Germinal center (tissue), 1 donor: ENCODE measurements at places on chromosomes 7 and 10.

DNA sequence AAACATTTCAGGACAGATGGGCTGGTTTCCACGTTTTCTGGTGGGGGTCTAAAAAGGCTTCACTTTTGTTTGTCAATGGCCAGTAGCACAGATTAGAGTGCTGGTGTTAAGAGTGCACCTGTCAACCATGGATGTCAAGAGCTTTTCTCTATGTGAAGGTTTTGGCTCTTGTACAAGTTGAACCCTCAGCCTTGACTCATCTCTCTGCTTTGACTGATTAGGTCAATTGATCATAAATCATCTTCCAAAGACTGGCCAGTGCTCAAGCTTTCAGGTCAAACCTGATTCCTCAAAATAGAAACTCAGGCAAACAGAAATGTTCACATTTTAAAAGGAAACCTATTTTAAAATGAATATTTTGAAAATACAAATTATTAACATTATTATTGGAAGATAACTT lies 59.6 kb upstream of the SP4 start:
- no peak for DNase-seq

GRCh38 chr7:82678259-82678658 lies 234.7 kb upstream of the CACNA2D1 start:
- DNase-seq, result no peak

GRCh38 chr10:125419831-125420230 lies 259.5 kb upstream of the CTBP2 start:
- DNase-seq, result no peak

DNA sequence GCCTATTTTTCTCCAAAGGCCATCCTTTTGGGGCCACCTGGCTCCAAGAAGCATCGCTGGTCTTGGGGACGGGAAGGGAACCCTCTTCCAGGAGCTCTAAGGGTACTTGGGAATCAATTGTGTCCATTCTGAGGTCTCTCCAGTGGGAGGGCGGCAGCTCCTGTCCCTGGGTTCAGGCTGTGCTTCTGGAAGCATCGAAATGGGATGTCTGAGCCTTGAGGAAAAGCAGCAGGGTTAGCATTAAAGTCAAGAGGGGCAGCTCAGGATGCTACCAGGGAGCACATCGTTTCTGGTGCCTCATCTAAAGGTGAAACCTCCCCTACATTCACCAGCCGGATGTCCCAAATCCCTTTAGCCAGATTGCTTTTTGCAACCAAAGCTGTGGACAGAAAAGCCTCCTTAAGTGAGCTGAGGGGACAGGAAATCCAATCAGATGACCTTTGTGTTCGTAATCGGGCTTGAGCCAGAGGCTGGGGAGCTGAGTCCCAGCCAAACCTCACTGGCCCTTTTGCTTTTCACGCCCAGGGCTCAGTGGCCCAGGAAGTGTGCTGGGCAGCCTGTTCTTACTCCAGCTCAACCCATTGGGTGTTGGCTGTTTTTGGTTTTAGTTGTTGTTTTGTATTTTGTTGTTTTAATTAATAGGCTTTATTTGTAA lies 88.8 kb upstream of the ANLN start:
- DNase-seq, result no peak

GRCh38 chr7:608954-609353 lies 89.3 kb upstream of the PDGFA start:
- no peak for DNase-seq

- no peak for DNase-seq
These were observed 114.7 kb downstream of the ODAD2 start for GRCh38 chr10:27884185-27884641.

DNA sequence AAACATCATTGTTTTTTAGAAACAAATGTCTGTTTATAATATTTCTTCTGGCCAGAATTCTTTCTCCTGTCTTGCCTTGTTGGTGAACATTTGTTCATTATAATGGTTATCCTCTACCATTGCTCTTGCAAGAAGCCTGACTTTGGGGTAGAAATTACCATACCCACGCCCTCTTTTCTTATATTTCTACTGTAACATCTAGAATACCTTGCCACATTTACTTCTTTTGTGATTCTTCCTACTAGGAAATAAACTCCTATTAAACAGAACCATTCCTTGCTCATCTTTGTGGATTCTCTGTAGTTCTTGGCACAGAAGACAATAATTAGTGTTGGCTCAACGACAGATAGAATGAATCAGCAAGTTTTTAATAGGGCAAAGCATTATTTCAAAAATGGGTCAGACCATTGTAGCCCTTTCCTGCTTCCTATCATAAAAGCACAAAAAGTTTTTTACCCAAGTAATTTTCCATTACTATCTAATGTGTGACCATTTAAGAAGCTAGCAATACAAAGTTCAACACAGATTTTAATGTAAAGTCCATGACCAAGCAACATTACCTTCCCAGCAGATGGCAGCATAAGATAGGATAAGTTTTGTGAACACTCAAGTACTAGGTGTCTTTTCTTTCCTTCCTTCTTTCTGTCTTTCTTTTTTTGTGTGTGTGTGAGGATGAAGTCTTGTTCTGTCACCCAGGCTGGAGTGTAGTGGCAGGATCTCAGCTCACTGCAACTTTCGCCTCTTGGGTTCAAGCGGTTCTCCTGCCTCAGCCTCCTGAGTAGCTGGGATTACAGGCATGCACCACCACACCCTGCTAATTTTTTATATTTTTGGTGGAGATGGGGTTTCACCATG lies 270.4 kb downstream of the HGF start:
- no peak for DNase-seq

DNA sequence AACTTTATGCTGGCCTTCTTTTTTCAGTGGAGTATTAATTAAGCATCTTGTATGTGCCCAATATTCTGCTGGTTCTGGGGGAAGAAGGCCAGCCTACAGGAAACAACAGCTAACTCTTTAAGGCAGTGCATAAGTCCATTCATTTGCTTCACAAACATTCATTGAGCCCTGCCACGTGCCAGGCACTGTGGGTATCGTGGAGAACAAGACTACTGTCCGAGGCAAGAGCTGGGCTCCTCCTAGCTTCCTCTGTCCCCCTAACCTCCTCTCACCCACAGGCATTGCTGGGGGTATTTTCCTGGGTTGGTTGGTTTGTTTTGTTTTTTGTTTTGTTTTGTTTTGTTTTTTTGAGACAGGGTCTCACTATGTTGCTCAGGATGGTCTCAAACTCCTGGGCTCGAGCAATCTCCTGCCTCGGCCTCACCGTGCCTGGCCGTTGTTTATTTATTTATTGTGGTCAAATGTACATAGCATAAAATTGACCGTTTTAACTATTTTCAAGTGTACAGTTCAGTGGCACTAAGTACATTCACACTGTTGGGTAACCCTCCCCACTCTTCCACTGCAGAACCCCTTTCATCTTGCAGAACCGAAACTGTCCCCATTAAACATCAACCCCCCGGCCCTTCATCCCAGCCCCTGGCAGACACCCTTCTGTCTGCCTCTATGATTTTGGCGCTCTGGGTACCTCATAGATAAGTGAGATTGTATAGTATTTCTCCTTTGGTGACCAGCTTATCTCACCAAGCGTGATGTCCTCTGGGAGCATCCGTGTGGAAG lies 32.6 kb downstream of the CHST3 start:
- DNase-seq, result no peak

DNA sequence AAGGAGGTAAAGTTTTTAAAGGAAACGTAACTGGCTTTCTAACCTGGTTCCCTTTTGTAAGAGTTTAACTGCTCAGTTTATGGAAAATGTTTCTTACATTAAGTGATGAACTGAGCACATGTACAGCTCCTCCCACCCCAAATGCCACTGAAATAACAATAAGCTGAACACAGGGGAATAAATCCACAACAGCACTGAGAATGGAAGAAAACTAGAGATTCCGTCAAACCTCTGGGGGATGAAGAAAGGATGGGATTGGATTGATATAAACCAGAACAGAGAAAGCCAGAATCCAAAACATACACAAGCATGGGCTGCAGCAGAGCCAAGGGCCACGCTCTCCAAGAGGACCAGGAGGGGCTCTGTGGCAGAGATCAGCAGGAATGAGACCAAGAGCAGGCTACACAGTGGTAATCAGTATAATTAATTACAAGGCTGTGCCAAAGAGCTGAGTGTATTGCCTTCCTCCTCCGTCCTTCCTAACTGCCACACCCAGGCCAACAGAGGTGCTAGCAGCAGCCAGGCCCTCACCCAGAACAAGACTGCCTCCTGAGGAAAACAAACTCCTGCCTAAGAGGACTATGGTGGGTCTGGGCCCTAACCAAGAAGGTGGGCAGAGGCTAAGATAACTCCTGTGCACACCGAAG lies 73.9 kb downstream of the KIAA1549 start:
- no peak for DNase-seq

DNA sequence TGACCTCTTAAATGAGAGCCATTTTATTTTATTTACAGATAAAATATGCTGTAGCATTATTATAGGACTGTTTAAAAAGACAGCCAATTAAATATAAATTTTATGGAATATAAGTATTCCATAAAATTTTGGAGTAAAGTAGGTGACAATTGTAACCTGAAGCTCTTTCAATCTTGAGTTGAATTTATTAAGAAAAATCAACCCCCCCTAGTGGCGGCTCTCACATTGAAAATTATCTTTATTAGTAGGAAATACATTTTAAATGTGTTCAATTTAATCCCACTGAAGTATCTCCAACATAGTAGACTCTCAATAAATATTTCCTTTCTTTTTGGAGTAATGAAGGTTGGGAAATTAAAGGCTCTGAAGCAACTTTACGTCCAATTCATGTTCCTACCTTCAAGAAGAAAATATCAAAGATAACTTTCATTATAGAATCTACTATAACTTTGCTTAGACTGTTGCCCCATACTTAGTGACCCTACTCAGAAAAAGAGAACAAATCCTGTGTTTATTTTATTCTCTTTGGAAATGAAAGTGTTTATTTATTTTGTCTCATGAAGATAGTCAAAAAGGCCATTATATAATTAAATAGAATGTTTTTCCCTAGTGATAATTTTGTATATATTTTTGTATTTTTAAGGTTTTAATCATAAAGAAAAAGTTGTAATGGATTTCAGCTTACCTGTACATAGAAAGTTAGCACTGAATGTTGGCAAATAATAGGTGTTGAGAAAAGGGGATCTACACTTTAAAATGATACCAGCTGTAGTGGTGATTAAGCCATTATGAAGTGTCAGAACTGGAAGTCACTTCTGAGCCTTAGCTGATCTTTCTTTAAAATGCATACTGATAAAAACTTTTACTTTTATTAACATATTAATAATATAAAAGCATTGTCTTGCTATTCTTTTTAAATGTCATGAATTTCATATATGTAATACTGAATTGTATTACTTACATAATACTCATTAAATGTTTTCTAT lies 3.3 kb downstream of the AHR start:
- DNase-seq, result no peak

GRCh38 chr10:14519785-14520184 lies 189.1 kb upstream of the FRMD4A start:
- no peak for DNase-seq

GRCh38 chr7:43694399-43694748 lies 34.9 kb downstream of the COA1 start:
- no peak for DNase-seq

GRCh38 chr10:103932971-103933370 lies 15.0 kb upstream of the STN1 start:
- DNase-seq, result no peak

- no peak for DNase-seq
These were observed 11.3 kb downstream of the STAG3 start for GRCh38 chr7:100189061-100189460.

- DNase-seq, result no peak
These were observed 118.5 kb upstream of the DIP2C start for GRCh38 chr10:807958-808353.

- DNase-seq, result no peak
These were observed 19.3 kb upstream of the TOMM7 start for GRCh38 chr7:22841954-22842353.
